Cardiac muscle cell (in vitro differentiated cells and primary cell): ENCODE measurements at places on chromosomes 1 and 21.
A peak's percentile ranks its signal among the peaks of the same experiment; 100 is the strongest.

GRCh38 chr1:21278208-21278859, 11.9 kb downstream of the ECE1 start:
- DNase-seq: no peak
- no peaks in the 10 kb centered on the region for H3K36me3 ChIP-seq
- H3K4me1 ChIP-seq: peaks cover 15% of the 10 kb centered on the region
- H3K27ac ChIP-seq: no peak overlapping the region
- H3K4me3 ChIP-seq: no peak overlapping the region

GRCh38 chr1:223780318-223780717, 65.4 kb downstream of the TP53BP2 start:
- H3K4me3 ChIP-seq: no peak overlapping the region
- DNase-seq: no peak
- peak overlapping the region; percentile 27 for H3K27ac ChIP-seq
- H3K4me1 ChIP-seq: peaks cover 14% of the 10 kb centered on the region
- H3K36me3 ChIP-seq: peaks cover 47% of the 10 kb centered on the region

DNA sequence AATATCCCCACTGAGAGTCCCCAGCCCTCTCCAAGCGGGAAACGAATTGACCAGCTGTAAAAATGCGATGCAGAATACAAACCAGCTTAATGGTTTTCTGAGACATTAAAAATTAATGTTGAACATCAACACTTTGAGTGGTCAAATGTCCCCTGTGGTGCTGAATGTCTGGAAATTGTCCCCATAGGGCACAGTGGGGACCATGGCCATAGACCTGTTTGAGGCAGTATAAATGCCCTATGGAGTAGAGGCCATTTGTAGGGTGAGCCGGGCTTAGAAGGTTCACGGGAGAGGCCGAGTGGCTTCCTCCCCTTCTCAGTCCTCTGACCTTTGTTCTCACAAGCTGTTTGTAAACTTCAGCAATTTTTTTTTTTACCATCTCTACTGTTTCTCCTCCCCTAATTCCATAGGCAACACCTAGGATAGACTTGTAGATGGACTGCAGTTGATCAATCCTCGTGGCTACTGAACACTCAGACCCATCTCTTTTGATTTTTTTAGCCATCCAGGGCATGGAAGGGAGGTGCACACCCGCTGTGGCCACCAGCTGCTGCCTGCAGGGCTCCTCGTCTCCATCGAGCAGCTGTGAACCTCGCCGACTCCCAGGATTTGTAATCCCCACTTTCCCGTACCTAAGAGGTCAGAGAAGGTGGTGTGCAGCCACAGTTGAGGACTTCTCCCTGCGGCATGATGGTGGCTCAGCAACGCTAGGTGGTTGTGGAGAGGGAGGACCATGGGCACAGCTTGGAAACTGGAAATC, 41.0 kb downstream of the KAZN start:
- H3K4me1 ChIP-seq: peaks cover 3% of the 10 kb centered on the region
- no peaks in the 10 kb centered on the region for H3K27me3 ChIP-seq
- no peak for DNase-seq

GRCh38 chr21:43933199-43933598, 68.2 kb downstream of the AGPAT3 start:
- H3K4me3 ChIP-seq: no peak overlapping the region
- H3K36me3 ChIP-seq: no peaks in the 10 kb centered on the region
- H3K27me3 ChIP-seq: no peaks in the 10 kb centered on the region
- no peaks in the 10 kb centered on the region for H3K4me1 ChIP-seq
- no peak for DNase-seq

- peaks cover 4% of the 10 kb centered on the region for H3K27me3 ChIP-seq
- no peak for DNase-seq
- no peak overlapping the region for H3K27ac ChIP-seq
Measured at GRCh38 chr1:107293901-107294613, 153.2 kb downstream of the NTNG1 start.

- no peak overlapping the region for H3K4me3 ChIP-seq
- no peak overlapping the region for H3K27ac ChIP-seq
- peak; percentile 95 for DNase-seq
- H3K36me3 ChIP-seq: no peaks in the 10 kb centered on the region
Measured at GRCh38 chr21:34807881-34808568, 139.2 kb downstream of the CLIC6 start.

DNA sequence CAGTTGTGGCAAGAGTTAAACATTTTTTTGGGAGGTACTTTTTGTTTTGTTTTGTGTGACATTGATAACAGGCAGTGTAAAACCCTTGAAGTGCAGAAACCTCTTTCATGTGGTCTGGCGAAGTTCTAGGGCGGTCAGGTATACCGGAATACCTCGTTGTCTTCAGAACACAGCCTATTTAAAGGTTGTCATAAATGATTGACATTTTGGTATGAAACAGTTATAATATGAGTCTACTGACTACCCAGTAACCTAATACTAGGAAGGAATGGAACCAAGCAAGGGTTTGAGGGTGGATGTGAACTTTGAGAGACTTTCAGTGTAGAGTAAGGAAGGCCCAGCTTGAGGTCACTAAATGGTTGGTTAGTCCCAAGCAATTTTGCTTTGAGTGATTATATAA, 40.5 kb downstream of the PATJ start:
- peak overlapping the region; percentile 42 for H3K27ac ChIP-seq
- peaks cover 12% of the 10 kb centered on the region for H3K4me1 ChIP-seq
- peaks cover 2% of the 10 kb centered on the region for H3K36me3 ChIP-seq
- no peaks in the 10 kb centered on the region for H3K27me3 ChIP-seq

GRCh38 chr1:107840725-107841124, 124.3 kb downstream of the VAV3 start:
- DNase-seq: no peak
- no peaks in the 10 kb centered on the region for H3K36me3 ChIP-seq
- H3K4me1 ChIP-seq: no peaks in the 10 kb centered on the region
- no peak overlapping the region for H3K27ac ChIP-seq
- H3K4me3 ChIP-seq: no peak overlapping the region
- H3K27me3 ChIP-seq: no peaks in the 10 kb centered on the region

- H3K27ac ChIP-seq: no peak overlapping the region
- no peaks in the 10 kb centered on the region for H3K27me3 ChIP-seq
- no peaks in the 10 kb centered on the region for H3K36me3 ChIP-seq
- peaks cover 5% of the 10 kb centered on the region for H3K4me1 ChIP-seq
- H3K4me3 ChIP-seq: no peak overlapping the region
- no peak for DNase-seq
Measured at GRCh38 chr1:66767626-66768025, 15.4 kb downstream of the DYNLT5 start.

DNA sequence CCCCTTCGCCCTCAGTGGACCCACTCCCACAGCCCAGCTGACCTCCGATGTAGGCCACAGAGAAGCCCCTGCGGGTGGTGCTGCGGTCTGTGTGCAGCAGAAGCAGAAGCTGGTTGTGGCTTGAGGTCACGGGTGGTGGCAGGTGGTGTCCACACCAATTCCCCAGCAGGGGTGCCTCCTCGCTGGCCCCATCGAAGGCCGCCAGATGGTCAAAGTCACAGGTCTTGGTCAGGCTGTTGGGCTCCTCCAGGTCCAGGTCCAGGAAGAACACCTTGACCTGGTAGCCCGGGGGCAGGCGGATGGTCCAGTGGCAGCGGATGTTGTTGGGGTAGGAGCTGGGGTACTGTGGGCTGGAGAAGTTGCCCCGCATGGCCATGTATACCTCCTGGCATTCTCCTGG, 13.1 kb downstream of the CDCP2 start:
- no peak overlapping the region for H3K27ac ChIP-seq
- DNase-seq: no peak
- H3K36me3 ChIP-seq: no peaks in the 10 kb centered on the region
- no peaks in the 10 kb centered on the region for H3K4me1 ChIP-seq
- no peak overlapping the region for H3K4me3 ChIP-seq
